CD4-positive, alpha-beta T cell treated with Interleukin-12 subunit alpha and Interleukin-12 subunit beta, for 1 hour (primary cell): ENCODE measurements at places on chromosomes 2 and 18.
A peak's percentile ranks its signal among the peaks of the same experiment; 100 is the strongest.

- no peak for DNase-seq
Observed at GRCh38 chr2:78237704-78238103, 715.5 kb upstream of the LRRTM4 start.

DNA sequence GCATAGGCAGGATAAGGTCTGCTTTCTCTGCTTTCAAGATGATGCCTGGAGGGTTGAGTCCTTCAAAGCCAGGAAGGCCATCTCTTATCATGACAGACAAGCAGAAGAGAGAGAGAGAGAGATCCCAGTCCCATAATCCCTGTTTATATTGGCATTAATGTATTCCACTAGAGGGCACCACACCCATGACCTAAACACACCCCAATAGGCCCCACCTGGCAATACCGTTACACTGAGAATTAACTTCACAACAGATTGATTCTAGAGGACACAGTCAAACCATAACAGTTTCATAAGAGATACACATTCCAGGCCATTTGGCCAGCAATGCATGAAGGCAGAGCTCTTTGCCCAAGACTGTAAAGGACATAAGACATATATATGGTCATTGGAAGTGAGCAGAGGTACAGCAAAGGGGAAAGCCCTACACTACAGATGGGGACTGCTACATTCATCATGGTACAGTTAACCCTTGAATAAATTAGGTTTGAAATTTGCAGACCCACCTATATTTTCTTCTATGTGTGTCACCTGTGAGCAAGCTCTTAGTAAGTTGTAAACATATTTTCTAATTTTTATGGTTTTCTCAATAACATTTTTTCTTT is 1516.1 kb downstream of the RPIA start:
- DNase-seq: no peak

DNA sequence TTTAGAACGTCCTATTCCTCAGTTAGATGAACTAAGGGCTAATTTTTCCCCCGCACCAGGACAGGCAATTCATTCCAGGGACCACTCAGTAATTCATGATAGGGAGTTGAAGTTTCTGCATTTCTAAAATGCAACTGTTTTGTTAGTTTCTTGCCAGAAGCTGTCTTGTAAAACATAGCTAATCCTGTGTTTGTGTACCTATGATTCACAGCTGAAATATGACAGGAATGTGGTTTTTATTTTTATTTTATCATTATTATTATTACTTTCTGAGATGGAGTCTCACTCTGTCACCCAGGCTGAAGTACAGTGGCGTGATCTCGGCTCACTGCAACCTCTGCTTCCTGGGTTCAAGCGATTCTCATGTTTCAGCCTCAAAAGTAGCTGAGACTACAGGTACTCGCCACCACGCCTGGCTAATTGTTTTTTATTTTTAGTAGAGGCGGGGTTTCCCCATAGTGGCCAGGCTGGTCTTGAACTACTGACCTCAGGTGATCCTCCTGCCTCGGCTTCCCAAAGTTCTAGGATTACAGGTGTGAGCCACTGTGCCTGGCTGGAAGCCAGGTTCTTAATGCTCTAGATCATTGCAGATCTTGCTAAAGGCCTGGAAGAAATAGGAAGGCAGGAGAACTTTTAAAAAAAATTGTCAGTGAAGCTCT is 154.8 kb upstream of the FHL2 start:
- DNase-seq: no peak

DNA sequence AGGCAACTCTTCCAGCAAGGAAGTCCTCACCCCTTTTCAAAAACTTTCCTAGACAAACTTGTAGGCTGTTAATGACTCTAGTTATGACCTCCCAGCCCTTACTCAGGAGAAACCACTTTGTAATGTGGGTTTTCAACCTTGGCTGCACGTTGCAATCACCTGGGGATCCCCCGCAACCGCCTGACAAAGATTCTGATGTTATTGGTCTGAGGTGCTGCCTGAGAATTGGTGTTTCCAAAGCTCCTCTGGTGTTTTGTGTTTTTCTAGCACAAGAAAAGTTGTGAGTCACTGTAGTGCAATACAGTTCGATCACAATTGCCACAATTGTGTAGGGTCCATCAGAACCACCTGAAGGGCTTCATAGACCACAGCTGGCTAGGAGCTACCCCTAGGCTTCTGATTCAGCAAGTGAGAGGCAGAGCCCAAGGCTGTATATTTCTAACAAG is 121.6 kb downstream of the SP100 start:
- no peak for DNase-seq

GRCh38 chr2:48461721-48462120 is 68.2 kb upstream of the STON1 start:
- DNase-seq: no peak

DNA sequence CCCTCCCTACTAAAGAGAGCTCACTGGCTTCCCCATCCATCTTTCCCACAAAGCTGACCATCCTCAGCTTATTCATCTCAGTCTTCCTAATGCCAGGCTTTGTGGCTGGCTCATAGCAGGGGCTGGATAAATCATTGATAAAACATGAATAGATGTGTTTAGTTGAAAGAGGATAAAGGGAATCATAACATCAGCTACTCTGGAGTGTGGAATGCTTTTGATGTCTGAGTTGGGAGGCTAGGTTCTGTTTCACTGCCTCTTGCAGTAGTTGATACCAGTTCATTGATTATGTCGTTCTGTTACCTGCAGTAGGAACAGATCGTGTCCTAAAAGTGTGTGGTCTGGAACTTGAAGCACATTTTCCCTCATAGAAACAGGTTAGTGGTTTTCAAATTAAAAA is 66.3 kb upstream of the HK2 start:
- DNase-seq: no peak

DNA sequence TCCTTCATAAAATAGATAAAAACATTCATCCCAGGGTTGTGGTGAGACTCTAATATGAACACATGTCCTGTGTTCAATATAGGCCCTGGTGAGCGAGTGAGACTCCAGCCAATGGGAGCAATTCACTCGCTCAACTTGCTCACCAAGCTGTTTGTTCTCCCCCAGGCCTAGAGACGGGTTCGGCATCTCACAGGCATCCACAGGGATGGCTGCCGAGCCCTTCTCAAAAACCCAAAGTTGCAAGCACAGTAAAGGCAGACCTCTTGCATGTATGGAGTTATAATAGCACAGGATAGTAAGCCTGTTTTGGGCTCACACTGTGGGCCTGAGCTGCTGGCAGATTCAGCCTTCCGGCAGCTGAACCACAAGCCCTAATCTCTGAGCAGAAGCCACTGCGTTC is 15.7 kb downstream of the PARD6G start:
- DNase-seq: no peak

DNA sequence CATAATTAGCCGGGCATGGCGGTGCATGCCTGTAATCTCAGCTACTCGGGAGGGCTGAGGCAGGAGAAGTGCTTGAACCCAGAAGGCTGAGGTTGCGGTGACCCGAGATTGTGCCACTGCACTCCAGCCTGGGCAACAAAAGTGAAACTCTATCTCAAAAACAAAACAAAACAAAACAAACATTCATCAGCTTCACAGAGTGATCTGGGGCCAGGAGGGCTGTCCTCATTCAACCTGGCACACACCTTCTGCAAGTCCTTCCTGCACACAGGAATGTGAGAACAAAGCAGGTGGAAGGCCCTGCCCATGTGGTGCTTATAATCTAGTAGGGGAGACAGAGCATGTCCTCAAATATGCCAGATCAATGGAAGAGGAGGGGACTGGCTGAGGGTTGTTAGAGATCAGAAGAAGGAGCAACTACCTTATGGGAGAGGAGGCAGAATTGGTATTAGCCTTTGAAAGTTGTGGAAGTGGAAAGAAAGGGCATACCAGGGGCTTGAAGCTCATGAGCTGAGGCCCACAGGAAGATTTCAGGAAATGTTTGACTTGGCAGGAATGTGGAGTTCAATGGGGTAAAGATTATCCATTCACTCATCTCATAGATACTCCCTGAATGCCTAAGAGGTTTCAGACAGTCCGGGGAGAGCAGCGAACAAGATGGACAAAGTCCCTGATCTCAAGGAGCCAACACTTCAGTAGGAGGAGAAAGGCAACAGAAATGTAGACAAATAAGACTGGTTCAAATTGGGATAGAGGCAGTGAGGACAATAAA is 155.3 kb upstream of the SIX3 start:
- DNase-seq: no peak

GRCh38 chr2:23713351-23713750 is 213.6 kb downstream of the ATAD2B start:
- DNase-seq: no peak

- peak; percentile 22 for DNase-seq
Observed at GRCh38 chr2:149167001-149167780, 128.7 kb downstream of the LYPD6B start.

- no peak for DNase-seq
Observed at GRCh38 chr2:3241971-3242746, 135.5 kb downstream of the EIPR1 start.

GRCh38 chr18:80203249-80203648 is 44.1 kb downstream of the PARD6G start:
- no peak for DNase-seq

DNA sequence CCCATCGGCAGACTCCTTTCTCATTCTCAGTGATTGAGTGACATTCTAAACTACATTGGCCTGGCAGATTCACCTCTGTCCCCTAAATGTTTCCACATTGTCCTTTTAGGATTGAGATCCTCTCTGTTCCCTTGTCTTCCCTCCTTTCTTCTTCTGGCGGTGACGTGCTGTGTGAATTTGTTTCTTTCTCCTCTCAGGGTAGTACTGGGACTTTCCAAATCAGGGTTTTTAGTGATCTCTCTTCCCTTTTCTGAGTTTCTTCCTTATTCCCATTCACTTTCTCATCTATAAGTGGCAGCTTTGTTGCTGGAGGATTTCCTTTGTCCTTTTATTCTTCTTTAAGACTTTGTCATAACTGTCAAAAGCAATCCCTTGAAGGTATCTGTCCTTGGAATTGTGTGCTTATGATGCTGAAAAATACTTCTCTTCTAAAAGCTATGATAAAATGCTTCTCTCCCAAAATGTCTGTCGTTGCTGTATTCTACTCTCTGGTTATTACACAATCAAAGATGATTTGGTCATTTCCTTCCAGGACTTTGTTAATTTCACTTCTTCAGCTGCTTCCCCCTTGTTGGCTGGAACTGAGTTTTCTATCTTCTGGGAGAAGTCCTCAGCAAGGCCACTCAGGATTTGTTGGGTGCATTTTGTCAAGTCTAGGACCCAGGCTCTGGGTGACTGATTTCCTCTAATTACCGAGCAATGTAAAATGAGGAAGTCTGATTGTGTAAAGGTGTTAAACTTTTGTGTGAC is 4.9 kb upstream of the IL1B start:
- DNase-seq: no peak

DNA sequence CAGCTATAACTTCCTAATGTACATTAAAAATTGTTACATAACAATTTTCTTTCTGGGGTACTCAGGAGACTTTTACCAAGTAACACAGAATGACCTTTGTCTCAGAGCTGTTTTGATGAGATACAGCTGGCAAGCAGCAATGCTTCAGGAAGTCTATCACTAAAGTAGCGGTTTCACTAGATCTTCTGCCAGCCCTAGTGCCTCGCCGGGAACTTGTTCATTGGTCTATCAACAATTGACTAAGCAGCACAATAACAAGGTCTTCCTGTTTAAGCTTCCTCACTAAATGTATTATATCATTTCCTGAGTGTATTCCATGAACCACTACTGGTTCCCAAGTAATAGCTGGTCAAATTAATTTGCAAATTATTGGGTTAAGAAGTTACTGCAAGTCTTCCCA is 69.2 kb downstream of the TRIP12 start:
- peak; percentile 64 for DNase-seq

- no peak for DNase-seq
Observed at GRCh38 chr2:73935641-73936040, 9.0 kb downstream of the DGUOK start.

- DNase-seq: no peak
Observed at GRCh38 chr2:138029276-138029675, 65.0 kb downstream of the HNMT start.

GRCh38 chr2:217307023-217307422 is 447.2 kb upstream of the TNP1 start:
- DNase-seq: no peak

DNA sequence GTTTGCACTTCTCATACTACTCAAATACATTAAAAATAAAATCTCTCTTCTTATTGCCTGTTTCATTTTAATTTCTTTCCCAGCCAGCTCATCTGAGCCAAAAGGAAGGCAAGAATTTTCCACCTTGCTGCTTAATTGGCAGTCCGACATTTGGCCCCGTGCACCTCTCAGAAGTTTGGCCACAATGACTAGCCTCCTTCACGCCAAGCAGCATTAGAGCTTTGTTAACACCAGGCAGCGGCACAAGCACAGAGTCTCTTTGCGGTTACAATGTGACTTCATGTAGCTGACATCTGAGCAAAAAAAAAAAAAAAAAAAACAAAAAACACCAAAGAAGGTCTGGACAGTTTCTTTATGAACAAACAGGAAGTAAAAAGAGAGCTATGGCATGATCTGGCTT is 248.9 kb downstream of the OSR1 start:
- DNase-seq: no peak

DNA sequence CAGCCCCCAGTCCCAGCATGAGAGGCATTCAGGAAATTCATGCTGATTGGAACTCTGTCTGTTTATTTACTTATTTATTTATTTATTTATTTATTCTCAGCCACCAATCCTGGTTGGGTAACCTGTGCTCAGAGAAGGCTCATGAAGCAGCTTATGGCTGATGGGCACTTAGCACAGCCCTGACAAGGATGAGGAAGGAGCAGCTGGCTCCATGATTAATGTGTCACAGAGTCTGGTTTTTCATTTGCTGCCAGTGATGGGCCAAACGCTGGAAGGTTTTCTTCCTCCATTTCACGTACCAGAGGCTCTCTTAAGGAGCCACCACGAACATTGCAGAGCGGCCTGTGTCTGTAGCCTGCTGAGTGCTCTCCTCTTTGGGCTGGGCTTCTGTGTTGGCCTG is 28.3 kb upstream of the KCNS3 start:
- no peak for DNase-seq

- DNase-seq: no peak
Observed at GRCh38 chr2:238706673-238707072, 141.2 kb upstream of the TWIST2 start.

DNA sequence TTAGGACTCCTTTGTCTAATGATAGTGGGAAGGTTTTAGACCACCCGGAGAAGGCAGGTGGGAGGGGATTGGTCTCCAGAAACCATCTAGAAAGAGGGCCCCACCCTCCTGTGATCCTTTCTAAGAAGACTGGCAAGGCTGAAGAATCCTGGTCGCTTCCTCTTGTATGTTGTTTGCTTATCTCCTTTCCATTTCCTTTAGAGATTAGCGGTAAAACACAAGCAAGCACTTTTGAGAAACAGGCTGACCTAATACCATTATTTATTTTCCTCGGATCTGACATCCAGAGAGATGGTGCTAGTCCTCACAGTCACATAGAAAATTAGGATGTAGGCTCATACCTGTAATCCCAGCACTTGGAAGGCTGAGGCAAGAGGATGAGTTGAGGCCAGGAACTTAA is 45.2 kb upstream of the SPRED2 start:
- no peak for DNase-seq

- no peak for DNase-seq
Observed at GRCh38 chr2:5464657-5465056, 227.5 kb upstream of the SOX11 start.
